ENCODE measurements at places on chromosomes 5 and 9. TPM values are rescaled to one million over a fixed set of nuclear protein-coding genes. Genes with fewer than 3 reads are reported as not detected.

DNA sequence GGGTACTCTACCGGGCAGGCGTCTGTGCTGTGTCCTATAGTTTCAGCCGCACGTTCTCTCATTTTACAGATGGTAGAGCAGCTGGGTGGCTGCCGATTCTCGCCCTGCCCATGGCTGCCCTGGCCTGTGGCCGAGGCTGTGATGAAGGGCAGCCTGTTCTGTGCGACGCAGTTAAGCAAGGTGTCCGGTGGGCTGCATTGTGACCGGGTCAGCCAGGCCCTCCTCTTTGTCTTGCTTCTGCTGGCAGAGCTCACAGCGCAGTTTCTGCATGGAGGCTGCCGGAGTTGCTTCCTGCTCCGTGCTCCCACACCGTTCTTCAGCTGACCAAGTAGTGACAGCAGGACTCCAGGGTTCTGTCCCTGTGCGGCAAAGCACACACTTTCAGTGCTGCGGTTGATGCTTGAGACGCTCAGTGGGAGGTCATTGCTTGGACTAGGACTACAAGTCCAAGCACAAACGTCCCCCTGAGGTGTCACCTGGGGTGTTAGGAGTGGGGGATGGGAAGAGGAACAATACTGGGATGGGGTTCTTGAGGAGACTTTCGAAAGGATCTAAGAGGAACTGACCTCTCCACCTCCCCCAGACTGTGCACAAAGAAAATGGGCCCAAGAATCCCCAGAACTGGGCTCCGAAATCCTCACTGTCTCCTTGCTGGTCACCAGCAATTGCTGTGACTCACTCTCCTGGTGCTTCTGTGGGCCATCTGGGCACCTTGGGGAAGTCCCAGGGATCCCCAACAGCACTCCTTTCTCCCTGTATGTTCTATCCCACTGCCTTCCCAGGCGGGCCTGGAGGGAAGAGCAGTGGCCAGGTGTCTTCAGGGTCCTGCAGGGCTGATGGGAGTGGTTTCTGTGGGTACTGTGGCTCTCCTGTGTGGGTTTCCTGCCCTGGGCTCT lies 58.2 kb downstream of the GADD45G start:
- no peaks in the 10 kb centered on the region for H3K36me3 ChIP-seq
- DNase-seq, result no peak
- peak overlapping the region; percentile 7 for H3K27ac ChIP-seq
- peaks cover 16% of the 10 kb centered on the region for H3K27me3 ChIP-seq
- peaks cover 53% of the 10 kb centered on the region for H3K4me1 ChIP-seq

DNA sequence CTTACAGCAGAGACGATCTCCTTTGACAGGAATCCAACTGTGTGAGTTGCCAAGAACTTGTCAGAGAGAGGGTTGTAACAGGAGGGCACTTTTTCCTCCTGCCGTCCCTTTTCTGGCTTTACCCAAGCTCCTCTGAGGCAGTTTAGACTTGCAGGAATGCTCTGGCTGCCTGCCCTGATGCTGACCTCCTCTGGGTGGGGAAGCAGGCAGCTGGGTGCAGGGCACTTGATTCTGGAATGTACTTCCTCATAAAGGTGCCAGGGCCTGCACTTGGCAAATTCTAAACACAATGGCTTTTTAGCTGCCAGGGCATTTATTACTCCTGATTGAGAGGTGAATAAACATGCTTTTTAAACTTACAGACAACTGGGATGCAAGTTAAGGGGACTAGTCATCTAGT lies 190.4 kb downstream of the EPB41L4A start:
- no peak overlapping the region for H3K4me3 ChIP-seq
- H3K27me3 ChIP-seq, result no peaks in the 10 kb centered on the region
- no peak overlapping the region for H3K27ac ChIP-seq
- no peaks in the 10 kb centered on the region for H3K36me3 ChIP-seq
- peak; percentile 49 for DNase-seq
- peaks cover 4% of the 10 kb centered on the region for H3K4me1 ChIP-seq

DNA sequence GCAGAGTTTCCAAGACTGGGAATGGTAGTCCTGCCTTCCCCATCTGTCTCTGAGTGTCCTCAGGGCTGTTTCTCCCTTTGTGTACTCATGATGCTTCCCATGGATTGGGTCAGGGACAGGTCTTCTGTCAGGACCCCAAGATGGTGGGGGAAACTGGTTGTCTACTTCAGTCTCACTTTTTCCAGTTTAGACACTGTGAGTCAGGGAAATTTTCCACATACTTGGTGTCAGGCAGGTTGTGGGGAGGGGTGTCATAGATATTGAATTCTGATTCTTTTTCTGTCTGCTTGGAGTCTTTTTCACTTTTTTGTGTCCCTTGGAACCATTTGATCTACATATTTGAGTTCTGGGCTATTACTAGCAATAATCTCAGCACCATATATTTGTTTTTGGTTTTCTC lies 10.3 kb downstream of the POLK start:
- no peak overlapping the region for H3K27ac ChIP-seq
- H3K4me3 ChIP-seq, result no peak overlapping the region
- H3K36me3 ChIP-seq, result peaks cover 4% of the 10 kb centered on the region
- H3K27me3 ChIP-seq, result no peaks in the 10 kb centered on the region

- H3K4me1 ChIP-seq, result peaks cover 13% of the 10 kb centered on the region
- H3K4me3 ChIP-seq, result no peak overlapping the region
- no peak overlapping the region for H3K27ac ChIP-seq
- H3K27me3 ChIP-seq, result no peaks in the 10 kb centered on the region
Measured at GRCh38 chr5:65144136-65144871, 337.4 kb downstream of the ADAMTS6 start.

- no peaks in the 10 kb centered on the region for H3K27me3 ChIP-seq
- H3K4me1 ChIP-seq, result peaks cover 3% of the 10 kb centered on the region
Measured at GRCh38 chr5:76527685-76528161, 95.5 kb downstream of the F2RL2 start.

GRCh38 chr9:95981761-95982390 lies 106.4 kb downstream of the ERCC6L2 start:
- H3K4me3 ChIP-seq, result no peak overlapping the region
- H3K27me3 ChIP-seq, result no peaks in the 10 kb centered on the region
- peak; percentile 51 for DNase-seq
- H3K4me1 ChIP-seq, result peaks cover 7% of the 10 kb centered on the region
- peak overlapping the region; percentile 15 for H3K27ac ChIP-seq
- no peaks in the 10 kb centered on the region for H3K36me3 ChIP-seq

GRCh38 chr5:9245071-9245470 lies 300.8 kb downstream of the SEMA5A start:
- no peaks in the 10 kb centered on the region for H3K36me3 ChIP-seq
- no peak for DNase-seq
- no peaks in the 10 kb centered on the region for H3K4me1 ChIP-seq
- no peak overlapping the region for H3K27ac ChIP-seq
- no peaks in the 10 kb centered on the region for H3K27me3 ChIP-seq
- H3K4me3 ChIP-seq, result no peak overlapping the region

GRCh38 chr5:65910711-65911110 lies 15.7 kb upstream of the ERBIN start:
- H3K27me3 ChIP-seq, result no peaks in the 10 kb centered on the region
- H3K4me3 ChIP-seq, result no peak overlapping the region
- no peak overlapping the region for H3K27ac ChIP-seq

- H3K27ac ChIP-seq, result no peak overlapping the region
- no peaks in the 10 kb centered on the region for H3K4me1 ChIP-seq
- peak; percentile 31 for DNase-seq
- H3K36me3 ChIP-seq, result no peaks in the 10 kb centered on the region
Measured at GRCh38 chr9:114532561-114533237, 27.4 kb upstream of the WHRN start.

DNA sequence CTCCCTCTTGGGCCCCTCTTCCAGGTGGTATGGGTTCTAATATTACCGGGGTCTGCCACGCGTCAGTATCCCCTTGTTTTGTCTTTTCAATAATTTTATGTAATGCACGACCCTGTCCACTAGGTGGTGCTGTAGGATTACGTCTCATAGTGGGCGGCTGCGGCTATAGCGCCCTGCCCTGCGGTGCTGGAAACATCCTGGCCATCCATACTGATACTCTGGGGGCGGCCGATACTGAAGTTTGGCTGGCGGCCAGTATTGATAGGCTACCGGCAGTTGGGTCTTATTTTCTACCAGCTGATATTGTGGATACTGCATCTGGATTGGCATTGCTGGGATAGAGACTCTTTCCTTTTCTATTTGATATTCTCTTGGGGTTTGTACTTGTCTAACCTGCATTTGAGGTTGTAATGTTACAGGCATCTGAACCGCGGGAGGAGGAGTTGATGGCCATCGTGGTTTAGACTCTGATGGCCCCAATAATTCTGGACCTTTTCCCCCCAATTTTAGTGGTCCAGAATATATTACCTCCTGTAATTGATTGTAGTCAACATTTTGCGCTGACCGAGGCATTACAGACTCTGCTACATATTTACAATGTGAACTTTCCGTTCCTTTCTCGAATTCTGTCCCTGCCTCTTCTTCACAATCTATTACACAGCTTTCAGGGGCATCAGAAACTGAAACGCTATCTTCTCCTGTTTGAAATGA lies 3.3 kb upstream of the TMEM141 start:
- H3K36me3 ChIP-seq, result peaks cover 4% of the 10 kb centered on the region
- H3K27me3 ChIP-seq, result no peaks in the 10 kb centered on the region
- no peak overlapping the region for H3K27ac ChIP-seq
- peak; percentile 78 for DNase-seq

DNA sequence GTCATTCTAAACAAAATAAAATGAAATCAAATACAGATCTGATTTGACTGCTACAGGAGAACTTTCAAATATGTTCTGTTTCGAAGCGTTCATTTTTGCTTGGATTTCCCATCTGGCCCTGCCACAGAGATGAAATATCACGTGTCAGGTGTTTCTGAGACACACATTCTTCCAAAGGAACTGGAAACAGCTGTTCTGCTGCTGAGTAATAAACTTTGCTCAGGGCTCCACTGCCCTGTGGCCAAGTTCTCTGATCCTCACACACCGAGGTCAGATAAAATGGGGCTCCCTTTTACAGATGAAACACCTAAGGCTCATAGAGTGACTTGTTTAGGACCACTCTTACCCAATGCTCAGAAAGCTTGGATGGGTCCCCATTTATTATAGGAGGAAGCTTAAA lies 42.5 kb downstream of the FRMPD1 start:
- H3K4me3 ChIP-seq, result peak overlapping the region; percentile 24
- peak; percentile 71 for DNase-seq
- H3K4me1 ChIP-seq, result peaks cover 18% of the 10 kb centered on the region
- H3K27me3 ChIP-seq, result peaks cover 2% of the 10 kb centered on the region
- H3K36me3 ChIP-seq, result no peaks in the 10 kb centered on the region
- peak overlapping the region; percentile 72 for H3K27ac ChIP-seq

DNA sequence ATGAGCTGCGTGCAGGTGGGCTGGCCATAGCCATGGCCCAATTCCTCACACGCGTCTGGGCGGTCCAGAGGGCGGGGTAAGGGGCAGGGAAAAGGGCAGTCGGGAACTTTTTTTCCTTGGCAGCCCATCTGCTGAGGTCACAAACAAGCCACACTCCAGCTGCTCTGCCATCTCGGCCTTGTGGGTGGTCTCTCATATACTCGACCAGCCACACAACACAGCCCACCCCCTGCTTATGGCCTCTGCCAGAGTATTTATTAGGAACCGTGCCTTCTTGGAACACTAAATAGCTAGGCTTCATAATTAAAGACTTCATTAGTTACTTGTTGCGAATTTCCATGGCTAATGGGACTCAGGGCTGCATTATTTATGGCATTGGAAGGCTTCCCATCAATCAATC lies 98.5 kb upstream of the LHFPL2 start:
- no peaks in the 10 kb centered on the region for H3K27me3 ChIP-seq
- peak; percentile 59 for DNase-seq
- peaks cover 27% of the 10 kb centered on the region for H3K4me1 ChIP-seq
- H3K27ac ChIP-seq, result peak overlapping the region; percentile 83
- H3K4me3 ChIP-seq, result no peak overlapping the region
- no peaks in the 10 kb centered on the region for H3K36me3 ChIP-seq

DIPK1B gene
- total RNA-seq, result 20.3 TPM

TPPP gene
- 3.9 TPM for total RNA-seq

TMEM38B gene
- 79.4 TPM for total RNA-seq

LCN15 gene
- not detected for total RNA-seq

All from muscle of leg (tissue), 16 donors.